ENCODE measurements at places on chromosomes 7 and 10.
A peak's percentile ranks its signal among the peaks of the same experiment; 100 is the strongest.

- no peak for DNase-seq
Observed at GRCh38 chr7:106537119-106537518, 123.8 kb downstream of the CCDC71L start.

DNA sequence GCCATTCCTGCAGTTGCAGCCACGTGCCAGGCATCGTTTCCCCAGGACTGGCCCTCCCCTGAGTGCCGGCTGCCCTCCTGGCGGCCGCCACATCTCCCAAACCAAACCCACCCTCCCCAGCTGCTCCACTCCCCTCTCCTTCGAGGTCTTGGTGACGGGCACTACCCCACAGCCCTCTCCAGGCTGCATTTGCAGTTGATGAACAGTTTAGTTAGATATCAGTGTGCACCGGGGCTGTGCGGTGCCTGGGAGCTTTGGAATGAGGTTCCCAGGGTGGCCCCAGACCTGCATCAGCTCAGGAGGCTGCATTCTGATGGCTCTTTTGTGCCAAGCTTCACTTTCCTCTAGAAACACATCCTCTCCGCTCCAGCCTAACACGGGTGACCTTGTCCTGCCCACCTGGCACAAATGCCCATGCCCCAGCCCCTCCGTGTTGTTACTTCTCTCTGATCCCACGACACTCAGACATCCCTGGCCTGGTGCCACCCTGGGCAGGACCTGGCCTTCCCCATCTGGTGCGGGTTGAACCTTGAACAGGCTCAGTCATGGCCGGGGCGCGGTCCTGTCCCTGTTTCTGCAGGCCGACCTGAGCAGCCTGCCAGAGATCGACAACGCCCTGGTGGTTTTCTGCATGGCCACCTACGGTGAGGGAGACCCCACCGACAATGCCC, 14.5 kb downstream of the TMEM120A start:
- DNase-seq = no peak

DNA sequence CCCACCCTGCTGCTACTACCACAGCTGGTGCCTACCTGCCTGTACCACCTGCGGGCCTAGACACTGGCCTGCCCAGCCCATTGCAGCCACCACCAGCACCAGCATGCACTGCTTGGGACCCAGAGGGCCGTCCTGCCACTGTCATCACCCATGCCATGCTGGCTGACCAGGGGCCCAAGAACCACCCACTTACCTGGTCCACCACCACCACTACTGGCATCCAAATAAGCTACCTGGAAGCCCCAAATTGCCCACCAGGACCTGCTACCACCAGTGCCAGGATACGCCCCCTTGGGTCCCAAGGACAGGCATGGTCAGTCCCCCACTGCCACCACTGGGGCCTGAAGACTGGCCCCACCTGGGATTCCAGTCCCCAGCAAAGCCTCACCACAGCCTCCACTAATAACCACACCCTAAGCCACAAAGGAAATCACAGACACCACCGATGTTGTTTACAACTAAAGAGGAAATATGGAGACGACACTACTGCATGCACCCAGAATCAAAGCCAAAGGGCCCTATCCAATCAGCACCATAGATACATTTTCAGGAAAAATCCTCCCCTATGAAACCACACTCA, 70.5 kb upstream of the DIP2C start:
- no peak for DNase-seq

DNA sequence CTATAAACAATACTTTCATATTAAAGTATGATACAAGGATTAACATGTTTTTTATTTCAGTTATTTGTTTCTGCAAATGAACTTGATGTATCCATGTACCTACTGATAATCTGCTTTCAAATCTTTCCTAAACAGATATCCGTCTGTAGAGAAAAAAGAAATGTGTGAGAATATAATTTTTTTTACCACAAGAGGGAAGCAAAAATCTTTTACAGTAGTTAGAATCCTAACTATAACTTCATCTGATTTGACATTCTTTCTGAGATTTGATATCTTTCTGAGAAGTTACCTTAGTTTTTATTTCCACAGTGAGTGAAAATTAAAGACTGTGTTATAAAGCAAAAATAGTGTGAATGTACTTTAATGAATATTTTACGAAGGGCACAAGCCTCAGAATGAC, 203.9 kb upstream of the PCLO start:
- DNase-seq = no peak

GRCh38 chr7:68542831-68543230, 1055.4 kb upstream of the AUTS2 start:
- DNase-seq = peak; percentile 10

DNA sequence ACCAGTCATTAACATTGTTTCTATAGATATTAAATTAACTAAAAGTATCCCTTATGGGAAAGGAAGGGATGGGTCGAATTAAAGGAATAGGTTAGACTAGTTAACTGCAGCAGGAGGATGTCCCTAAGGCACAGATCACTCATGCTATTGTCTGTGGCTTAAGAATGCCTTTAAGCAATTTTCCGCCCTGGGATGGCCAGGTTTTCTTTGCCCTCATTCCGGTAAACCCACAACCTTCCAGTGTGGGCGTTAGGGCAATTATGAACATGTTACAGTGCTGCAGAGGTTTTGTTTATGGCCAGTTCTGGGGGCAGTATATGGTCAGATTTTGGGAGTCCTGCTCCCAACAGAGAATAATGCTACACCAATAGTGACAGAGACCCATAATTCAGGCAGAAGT, 139.3 kb upstream of the CDK13 start:
- DNase-seq = no peak

DNA sequence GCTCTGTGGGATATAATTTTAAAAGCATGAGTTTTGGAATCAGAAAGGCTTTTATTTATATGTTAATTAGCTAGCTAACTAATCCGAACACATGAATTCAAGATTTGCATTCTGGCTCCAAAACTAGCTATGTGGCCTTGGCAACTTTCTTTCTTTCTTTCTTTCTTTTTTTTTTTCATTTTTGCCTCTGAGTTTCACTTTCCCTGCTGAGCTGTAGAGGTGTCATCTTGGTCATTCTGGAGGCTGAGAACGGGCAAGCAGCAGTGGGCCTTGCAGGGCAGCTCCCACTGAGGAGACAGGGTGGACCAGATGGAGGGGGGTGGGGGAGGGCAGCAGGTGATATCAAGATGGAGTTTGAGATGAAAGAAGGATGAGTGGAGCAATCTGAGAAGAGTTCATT, 24.8 kb upstream of the SFMBT2 start:
- no peak for DNase-seq

DNA sequence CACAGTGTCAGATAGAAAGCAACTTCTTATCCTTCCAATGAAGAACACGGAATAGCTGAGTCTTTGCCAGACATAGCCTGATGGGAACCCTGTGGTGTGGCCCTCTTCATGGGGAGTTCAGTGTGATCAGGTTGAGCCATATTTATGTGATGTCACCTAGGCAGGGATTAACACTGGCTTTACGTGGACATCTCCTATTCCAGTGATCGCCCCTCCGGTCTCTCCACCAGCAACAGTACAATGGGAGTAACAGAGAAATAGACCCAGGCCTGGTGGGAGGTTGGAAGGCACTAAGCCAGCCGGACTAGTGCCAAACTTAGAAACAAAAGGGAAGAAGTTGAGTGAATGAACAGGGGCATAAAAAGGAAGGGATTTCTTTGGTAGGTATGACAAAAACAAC, 358.1 kb downstream of the PRPF18 start:
- DNase-seq = no peak

GRCh38 chr7:142001163-142001874, 5.6 kb downstream of the MGAM start:
- DNase-seq = no peak

GRCh38 chr7:102395592-102395872, 631 bp upstream of the PRKRIP1 start:
- DNase-seq = no peak
